Cortex of kidney (tissue), 1 donor: ENCODE measurements at places on chromosomes 6 and 20.

DNA sequence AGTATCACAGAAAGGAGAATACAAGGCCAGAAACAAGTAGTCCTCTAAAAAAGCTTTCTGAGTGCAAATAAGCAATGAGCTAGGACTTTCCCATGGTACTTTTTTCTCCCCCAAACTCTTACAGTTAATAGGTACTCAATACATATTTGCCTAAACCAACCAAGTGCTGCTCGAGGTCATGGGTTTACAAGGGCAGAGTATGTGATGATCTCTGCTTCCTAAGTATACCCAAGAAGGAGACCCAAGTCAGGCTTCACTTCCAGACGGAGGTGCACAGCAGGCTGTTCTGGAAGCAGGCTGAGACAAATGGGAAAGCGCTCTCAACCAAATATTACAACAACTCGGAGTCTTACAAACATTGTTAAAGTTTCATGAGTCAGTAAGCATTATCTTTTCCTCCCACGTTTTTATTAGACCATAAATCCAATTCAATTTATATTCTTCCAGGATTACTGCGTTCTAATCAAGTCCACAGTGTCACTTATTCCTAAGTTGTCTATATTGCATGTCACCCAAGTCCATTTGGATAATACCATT lies 8.1 kb downstream of the FYN start:
- DNase-seq = no peak

DNA sequence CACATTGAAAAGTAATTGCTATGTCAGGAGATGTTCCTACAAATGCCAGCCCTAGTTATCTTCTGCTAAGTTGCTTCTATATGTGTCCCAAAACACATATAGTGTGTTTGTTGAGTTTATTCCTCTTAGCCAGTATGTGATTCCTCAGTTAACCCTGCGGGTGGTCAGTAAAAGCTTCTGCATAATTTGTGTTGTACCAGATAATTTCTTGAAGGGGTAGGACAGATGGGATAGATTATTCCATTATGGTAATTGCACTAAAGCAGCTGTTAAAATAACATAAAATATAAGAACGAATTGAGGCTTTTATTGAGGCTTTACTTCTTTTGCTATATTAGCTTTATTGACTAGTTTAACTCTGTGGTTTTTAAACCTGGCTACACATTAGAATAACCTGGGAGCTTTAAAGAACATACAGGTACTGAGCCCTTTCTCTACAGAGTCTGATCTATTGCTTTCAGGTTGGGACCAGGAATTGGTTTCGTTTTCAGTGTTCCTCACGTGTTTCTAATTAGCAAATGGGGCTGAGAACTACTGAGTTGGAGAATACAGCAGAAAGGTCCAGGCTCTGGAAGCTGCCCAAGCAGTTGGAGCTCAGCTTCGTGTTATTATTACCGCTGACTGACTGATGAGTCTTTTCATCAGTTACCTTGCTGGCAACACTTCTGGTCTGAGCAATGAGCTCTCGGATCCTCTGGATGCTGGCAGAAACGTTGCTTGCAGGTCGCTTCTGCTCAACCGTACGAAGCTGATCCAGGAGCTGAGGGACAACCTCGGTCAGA lies 56.9 kb downstream of the FAM229B start:
- no peak for DNase-seq

DNA sequence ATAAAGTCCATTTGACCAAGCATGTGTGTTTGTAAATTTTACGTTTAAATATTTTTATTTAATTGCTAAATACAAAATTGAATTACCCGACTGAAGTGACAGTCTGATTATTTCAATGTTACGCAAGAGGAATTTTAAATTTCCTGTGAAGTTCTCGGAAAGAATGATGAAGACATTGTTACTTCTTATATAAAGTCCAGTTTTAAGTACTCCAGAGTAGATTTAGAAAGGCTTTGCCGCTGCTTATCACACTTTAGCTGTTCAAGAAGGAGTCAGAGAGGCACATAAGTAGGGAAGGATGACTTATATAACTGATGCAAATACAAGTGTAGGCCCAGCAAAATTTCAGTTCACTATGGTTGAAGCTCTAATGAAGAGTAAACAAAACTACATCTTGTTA lies 265.1 kb upstream of the CITED2 start:
- no peak for DNase-seq

GRCh38 chr20:10404023-10404628 lies 29.9 kb downstream of the MKKS start:
- no peak for DNase-seq

- no peak for DNase-seq
Measured at GRCh38 chr20:12829170-12829569, 179.6 kb upstream of the SPTLC3 start.

DNA sequence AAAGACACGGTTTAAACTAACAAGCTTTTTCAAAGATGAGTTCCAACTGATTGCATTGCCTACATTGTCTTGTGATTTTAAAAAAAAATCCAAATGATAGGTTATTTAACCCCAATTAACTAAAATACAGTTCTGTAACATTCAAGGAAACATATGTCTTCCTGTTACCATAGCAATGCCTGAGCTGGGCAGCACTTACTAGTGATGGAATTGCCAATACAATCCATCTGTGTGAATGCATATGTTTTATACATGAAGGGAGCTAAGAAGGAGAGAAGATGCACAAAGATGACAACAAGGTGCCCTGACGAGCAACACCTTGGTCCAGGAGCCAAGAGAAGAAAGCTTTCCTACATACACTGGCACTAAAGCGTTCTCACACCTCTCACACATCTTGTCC lies 68.7 kb downstream of the POPDC3 start:
- no peak for DNase-seq

DNA sequence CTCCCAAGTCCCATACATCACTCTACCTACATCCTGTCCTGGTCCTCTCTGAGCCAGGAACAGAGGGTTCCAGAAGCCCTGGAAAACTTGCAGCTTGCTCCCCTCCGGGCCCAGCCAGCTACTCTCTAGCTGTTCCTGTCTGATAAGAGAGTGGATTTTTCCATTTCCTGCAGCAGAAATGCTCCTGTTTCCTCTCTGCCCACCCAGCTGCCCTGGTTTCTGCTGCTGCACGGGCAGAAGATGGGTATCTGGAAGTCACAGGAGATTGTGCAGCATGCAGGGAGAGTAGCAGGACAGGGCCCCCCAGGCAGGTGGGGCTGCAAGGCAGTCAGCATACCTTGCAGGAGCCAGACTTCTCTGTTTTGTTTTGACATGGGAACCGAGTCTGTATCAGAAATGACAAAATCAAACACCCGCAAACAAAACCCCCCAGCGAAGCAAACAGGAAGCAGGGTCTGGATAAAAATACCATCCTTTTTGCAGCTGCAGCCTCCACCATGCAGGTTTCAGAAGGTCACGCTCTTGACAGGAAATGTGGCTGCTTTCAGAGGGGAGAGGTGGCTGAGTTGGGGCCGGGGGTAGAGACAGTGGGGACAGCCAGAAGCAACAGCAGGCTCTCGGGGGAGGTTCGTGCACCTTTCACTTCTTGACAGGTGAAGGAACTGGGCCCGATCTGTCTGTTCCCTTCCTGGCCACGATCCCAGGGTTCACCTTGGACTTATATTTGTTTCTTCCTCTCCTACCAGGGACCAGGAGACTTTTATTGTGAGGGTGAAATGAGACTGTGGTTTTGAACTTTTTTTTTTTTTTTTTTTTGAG lies 50.8 kb upstream of the FAM83D start:
- no peak for DNase-seq

DNA sequence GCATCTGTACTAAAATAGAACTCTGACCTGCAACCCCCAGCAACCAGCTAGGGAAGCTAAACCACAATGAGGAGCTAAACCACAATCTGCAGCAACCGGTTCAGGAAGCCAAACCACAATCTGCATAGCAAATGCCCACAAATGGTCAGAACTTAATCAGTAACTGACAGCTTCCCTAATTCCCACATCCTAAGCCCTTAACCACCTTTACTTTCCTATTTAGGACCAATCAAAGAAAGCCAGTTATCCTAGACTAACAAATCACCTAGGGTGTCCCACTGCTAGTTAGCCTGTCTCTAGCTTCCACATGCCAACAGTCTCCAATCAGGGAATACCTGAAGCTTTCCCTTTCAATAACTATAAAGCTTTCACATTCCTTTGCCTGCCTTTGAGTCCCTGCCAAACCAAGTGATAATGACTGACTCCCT lies 424.6 kb upstream of the PTCHD4 start:
- DNase-seq = no peak

DNA sequence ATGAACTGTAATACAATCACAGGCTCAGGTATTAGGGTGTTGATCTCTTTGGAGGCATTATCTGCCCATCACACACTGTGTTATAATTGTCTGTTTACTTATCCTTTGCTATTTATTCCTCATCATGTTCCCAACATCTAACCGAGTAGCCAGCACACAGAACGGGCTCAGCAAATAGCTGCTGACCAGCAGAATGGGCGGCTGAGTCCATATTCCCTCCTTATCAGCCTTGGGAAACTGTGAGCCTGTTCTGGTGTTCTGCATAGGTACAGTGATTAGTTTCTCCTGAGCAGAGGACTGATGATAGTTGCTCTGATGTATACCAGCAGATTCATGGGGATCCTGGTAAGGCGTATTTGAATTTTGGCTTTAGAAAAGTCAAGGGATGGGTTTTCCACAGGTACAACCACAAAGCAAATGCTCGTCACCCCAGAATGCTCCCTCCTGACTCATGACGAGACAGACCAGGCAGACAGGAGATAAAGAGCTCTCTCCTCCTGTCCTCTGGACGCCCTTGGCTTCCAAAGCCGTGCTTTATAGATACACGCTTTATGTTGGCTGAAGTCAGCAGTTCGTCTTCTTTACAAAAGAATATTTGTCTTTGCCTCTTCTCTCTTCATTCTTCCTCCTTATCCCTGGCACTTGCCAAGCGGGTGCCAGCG lies 166.7 kb downstream of the TTLL2 start:
- no peak for DNase-seq

- DNase-seq = no peak
Measured at GRCh38 chr20:5074232-5074674, 45.5 kb downstream of the PCNA start.

DNA sequence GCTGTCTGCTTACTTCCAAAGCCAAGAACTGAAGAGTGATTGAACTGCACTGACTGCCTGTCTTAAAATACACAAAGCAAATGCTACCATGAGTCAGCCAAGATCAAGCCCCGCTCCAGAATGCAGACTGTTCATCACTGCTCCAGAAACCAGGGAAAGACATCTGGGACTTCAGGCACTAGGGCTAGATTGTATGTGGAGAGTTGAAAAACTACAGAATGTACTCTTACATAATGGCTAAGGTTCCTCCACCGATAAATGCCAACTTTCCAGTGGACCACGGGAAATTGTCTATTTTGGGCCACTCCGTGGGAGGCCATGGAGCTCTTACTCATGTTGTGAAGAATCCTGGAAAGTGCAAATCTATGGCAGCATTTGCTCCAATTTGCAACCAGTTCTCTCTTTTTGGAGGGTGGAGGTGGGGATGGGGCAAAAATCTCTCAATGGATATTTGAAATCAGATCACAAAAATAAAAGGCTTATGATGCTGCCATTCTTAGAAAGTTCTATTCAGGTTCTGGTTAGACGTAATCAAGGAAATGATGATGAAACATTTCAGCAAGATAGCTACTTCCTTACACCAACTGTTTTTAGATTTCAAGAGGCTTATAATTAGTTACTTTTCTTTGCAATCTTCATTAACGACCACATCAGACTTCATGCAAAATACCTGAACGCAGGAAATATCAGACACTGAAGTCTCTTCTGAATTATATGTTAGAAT lies 11.8 kb upstream of the CAP2 start:
- DNase-seq = no peak

DNA sequence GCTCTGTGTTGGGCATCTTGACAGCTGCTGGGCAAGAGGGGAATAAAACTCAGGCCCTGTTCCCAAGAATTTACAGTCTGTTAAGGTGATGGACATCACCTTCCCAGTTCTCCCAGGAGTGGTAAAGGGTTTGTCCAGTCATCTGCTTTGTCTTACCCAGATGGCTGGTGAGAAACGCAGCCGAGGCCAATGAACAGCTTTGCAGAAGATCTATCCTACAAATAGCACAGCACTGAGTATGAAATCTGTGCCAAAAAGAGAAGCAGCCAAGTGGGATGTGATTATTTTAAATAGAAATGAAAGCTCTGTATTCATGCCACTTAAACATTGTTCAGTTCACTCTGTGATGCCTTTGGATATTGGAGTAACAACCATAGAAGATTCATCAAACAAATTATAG lies 132.7 kb upstream of the SLC22A16 start:
- no peak for DNase-seq

GRCh38 chr6:111114482-111114881 lies 27.2 kb downstream of the SLC16A10 start:
- DNase-seq = no peak

- no peak for DNase-seq
Measured at GRCh38 chr6:12148841-12149240, 136.7 kb downstream of the HIVEP1 start.

- no peak for DNase-seq
Measured at GRCh38 chr20:25600632-25601031, 15.3 kb upstream of the NINL start.

DNA sequence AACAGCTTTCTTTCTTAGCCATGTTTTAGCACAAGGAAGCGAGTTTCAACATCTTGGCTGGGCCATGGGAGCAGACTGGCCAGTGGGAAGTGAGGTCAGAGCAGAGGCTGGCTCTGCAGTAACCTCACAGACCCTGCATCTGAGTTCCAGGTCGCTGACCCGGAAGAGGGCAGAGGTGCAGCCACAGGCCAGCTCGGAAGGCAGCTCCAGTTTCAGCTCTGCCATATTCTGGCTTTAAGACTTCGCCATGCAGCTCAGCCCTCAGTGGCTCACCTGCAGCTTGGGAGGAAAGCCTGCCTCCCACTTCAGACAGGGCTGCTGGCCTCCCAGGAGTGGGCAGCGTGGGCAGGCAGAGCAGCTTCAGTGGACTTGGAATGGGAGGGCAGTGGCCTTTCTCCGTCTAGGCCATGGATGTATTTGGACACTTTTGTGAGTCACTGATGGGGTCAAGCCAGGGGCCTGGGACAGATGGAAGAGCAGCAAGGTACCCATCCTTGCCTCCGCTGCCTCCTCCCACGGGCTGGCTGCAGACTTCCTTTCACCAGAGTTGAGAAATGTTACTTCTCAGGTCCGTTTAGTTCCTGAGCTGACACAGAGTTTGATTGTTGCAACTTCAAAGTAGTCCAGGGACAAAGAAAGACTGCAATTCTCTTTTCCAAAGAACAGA lies 18.5 kb downstream of the CST8 start:
- no peak for DNase-seq
